ENCODE measurements at places on chromosomes 16 and 17.

- no peak for DNase-seq
Measured at GRCh38 chr16:10791048-10791447, 27.5 kb downstream of the TVP23A start.

GRCh38 chr17:47736501-47737495 is 3.8 kb downstream of the TBX21 start:
- DNase-seq, result no peak

- no peak for DNase-seq
Measured at GRCh38 chr17:78623541-78623940, 46.3 kb upstream of the DNAH17 start.

GRCh38 chr17:2070241-2071023 is 15.5 kb downstream of the HIC1 start:
- DNase-seq, result no peak

DNA sequence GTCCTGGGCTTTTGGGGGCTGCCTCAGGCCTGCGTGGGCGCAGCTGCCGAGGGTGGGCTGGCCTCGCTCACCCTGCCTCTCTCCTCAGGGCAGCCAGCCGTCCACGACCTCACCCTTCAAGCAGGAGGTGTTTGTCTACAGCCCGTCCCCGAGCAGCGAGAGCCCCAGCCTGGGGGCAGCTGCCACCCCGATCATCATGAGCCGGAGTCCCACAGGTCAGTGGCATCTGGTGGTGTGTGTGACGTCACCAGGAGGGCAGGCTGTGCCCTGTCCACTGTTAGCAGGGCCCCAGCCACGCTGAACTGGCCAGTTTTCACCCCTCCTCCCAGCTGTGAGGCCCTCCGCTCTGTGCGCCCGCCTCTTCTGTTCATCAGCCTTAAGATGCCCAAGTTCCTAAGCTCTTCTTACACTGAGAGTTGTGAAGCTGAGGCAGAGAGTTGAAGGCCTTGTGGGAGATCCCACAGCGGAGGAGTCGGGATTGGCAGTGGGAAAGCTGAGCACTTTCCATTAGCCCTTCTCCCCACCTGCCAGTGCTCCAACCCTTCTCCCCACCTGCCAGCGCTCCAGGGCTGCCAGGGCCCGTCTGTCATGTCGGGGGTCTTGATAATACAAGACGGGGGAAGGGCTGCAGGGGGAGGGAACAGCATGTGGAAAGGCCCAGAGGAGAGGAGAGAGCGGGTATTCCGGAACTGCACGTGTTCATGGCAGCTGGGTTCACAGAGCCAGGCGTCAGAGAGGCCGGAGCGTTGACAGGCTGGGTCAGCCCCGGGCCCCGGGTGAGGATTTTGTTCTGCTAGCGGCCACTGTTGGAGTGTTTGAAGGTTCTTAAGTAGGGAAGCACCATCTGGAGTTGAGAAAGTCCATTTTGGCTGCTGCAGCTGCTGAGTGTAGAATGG is 36.3 kb downstream of the OR1D5 start:
- DNase-seq, result no peak

DNA sequence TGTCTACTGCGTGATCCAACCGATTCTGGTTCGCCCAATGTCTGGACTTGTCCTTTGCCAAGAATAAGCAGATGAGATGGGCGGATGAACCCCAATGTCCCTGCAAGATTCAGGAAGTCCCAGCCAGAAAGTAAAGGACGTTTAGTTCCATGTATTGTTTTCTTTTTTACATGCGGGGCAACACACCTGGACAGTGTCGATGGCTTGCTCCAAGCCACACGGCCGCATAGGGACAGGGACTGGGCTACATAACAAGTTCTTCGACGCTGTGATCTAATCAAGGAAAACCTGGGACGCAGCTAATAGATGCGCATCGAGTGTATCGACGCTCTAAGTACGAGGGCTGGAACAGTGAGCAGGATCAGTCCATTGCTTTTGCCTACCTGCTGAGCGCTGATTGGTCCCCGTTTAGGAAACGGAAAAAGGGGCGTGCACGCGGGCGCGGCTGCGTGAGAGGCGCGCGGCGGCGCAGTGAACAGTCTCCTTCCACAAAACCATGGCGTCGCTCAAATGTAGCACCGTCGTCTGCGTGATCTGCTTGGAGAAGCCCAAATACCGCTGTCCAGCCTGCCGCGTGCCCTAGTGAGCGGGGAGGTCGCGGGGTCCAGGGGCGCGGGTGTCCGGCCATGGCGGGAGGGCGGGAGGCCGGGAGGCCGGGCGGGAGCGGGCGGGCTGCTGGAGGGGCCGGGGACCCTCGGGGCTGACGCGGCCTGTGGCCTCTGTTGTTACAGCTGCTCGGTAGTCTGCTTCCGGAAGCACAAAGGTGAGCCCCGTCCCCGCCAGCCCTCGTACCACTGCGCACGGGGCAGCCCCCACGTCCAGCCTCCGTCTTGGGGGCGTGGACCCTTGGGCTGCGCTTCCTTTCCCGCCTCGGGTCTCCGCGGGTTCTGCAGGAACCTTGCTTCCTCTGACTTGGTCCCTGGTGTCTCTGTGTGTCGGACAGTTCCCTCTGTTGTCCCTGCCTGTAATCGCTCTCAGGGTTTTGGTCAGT is at the start of gene ZNHIT3:
TSS of gene ZNHIT3 (plus strand) at position 478 of the 991 bp plus-strand sequence. CDS start at position 497, 19 bp downstream.
- peak; percentile 44 for DNase-seq

GRCh38 chr17:43226393-43226792 is 2.0 kb downstream of the CCDC200 start:
- no peak for DNase-seq

DNA sequence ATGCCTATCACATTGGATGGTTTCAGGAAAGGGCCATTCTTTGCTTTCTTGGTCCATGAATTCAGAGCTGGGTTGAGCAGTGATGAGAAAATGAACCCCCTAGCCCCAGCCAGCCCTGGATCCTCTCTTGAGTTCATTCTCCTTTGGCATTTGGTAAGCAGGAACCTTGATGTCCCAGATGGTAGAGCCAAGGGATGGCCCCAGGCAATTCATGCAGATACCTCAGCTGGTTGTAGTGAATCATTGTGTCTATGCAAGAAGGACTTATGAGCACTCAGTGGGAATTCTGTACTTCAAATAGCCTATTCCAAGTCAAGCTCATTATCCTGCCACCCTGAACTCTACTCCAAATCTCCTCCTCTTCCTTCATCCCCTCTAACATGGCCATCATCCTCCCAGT is 412.7 kb downstream of the UTP18 start:
- no peak for DNase-seq

DNA sequence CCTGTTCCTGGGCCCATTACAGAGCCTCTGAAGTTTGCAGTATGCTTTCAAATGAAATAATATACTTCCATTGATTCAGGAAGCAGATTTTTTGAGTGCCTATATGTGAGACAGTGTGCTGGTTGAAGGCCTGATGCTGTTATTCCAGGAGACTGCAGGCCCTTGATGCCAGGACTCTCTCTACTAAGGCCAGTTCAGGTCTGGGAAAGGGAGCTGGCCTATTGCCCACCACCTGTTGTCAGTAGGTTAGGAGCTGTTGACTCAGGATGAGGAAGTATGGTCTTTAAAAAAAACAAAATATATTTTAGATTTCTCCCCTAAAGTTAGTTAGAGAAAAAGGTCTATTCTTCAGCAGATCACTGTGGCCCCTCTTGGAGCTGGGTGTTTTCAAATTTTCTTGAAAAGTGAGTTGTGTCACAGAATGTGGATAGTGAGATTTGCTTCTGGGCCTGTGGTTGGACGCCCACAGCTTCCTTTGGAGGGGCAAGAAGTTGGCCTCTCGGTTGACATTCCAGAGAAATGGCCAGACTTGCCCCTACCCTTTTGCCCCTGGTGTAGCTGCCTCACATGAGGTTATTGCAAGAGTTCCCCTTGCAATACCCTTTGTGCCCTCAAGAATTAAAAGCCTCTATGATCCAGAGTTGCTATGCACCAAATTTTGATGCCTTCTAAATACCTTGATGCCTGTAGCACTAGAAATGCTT is 7.9 kb downstream of the ESRP2 start:
- DNase-seq, result no peak

GRCh38 chr17:17403899-17404576 is 72.8 kb upstream of the MED9 start:
- DNase-seq, result no peak

GRCh38 chr16:29899516-29900101 is at the start of gene SEZ6L2:
TSS of gene SEZ6L2 (minus strand) at chr16:29899550. CDS start at chr16:29899019, 531 bp downstream.
- DNase-seq, result no peak

DNA sequence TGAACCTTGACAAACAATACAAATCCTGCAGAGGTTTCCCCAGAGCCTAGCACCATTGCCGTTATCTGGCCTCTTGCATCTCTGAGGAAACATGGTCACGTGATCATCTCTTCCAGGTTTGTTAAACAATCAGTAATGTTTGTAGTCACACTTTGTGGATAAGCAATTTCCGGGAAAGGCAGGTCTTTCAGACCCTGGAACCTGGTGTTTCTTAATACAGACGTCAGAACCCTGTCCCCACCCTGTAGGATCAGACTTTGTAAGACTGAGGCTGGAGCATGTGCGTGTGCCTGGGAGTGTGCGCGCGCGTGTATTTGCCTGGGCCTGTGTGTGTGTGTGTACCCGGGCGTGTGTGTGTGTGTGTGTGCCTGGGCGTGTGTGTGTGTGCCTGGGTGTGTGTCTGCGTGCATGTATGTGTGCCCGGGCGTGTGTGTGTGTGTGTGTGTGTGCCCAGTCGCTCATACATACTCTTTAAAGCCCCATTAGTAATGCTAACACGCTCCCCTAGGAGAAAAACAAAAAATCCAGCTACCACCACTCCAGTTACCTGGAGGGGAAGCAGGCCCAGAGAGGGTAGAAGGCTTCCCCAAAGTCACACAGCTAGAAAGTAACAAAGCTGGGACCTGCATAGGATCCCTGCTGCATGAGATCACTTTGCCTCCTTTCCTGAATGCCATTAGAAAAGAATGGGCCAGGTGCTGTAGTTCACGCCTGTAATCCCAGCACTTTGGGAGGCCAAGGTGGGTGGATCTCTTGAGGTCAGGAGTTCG is 5.3 kb downstream of the CTNS start:
- no peak for DNase-seq

GRCh38 chr16:53812914-53813313 is 109.0 kb downstream of the FTO start:
- no peak for DNase-seq

- DNase-seq, result no peak
Measured at GRCh38 chr17:2383628-2384167, 17.2 kb downstream of the MNT start.

- DNase-seq, result no peak
Measured at GRCh38 chr16:57753448-57754353, 18.1 kb downstream of the KATNB1 start.

GRCh38 chr17:79942591-79943346 is 92.9 kb downstream of the TBC1D16 start:
- no peak for DNase-seq

DNA sequence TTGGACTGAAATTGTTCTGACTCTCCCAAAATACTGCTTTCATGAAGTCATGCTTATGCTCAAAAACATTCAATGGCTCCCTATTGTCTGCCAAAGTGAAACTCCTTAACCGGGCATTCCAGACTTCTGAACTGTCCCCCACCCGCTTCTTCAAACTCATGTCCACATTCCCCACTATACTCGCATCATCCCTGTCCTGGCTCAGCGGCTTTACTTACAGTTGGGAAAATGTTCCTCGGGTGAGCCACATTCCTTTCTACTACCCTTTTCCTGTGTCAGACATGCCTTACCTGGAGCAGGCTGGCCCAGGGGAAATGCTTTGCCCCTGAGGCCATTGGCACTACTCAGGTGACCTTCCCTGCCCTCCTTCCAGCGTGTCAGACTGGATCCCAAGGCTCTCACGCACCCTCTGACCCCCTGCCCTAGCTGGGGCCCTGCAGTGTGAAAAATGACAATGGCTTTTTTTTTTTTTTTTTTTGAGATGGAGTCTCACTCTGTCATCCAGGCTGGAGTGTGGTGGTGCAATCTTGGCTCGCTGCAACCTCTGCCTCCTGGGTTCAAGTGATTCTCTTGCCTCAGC is 5.3 kb downstream of the CYGB start:
- DNase-seq, result no peak
